ENCODE measurements at places on chromosomes 6 and 20.

DNA sequence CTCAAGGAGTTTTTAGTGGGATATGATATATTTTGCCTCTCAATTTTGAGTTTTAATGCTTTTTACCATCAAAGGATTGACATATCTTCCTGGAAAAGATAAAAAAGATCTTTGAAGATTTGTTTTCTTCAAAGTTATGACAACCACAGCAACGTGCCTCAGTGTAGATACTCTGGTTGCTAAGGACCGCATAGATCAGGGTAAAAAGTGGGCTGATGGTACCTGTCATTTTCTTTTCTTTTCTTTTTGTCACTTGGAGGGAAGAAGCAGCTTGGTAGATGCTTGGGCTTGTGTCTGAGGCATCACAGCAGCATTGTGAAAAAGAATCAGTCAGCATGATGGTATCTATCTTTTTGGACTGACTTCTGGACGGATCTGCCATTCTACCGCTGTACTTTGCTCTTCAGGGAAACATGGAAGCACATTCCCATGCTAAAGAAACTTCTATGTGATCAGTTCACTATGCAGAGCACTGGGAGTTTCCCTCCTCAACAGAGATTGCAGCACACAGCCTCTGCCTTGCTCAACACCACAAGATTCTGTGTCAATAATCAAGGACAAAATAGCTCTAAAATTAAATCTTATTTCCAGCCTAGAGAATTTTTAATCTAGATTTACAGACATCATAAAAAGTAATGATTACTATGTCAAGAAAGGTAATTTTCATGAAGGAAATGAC is 54.8 kb upstream of the SGK1 start:
- DNase-seq, result no peak

DNA sequence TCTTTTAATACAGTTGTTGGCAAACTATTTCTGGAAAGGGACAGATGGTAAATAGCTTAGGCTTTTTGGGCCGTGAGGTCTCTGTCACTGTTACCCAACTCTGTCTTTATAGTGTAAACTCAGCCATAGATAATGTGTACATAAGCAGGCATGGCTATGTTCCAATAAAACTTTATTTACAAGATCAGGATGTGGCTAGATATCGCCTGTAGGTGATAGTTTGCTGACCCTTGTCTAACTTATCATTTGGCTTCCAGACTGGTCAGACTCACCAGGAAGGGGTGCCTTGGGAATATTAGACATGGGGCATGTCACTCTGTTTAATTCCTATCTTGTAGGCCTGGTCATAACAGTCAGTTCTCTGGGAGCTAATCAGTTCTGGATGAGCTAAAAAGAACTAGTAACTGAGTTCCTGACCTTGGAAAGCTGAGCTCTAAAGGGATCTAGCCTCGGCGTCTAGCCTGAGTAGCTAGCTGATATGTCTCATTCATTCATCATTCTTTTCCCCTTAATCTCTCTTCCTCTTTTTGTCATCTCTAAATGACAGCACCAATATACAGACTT is 163.6 kb downstream of the SLC16A10 start:
- no peak for DNase-seq

GRCh38 chr6:160931378-160932310 is 59.9 kb upstream of the MAP3K4 start:
- DNase-seq, result no peak

DNA sequence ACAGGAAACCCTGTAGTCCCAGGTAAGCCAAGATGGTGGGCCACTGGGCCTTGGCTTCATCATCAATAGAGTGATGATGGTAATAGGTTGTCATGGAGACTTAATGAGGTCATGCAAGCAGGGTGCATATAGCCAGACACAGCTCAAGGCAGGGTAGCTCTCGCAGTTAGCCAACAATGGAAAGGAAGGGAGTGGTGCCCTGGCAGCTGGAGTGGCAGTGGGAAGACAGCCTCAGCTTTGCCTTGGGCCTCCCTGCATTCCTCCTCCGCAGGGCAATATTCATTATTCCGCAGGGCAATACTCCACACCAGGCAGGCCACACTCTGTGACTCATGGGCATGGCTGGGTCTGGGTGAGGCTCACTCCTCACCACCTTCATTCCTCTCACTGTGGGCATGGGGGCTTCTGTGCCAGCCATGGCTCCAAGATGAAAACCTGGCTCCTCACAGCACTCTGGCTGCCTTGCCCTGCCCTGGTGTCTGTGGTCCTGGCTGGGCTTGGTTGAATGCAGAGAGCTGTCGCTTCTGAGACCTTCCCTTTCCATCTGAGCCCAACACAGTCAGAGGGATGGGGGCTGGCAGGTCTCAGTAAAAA is 163.1 kb upstream of the PMEPA1 start:
- no peak for DNase-seq

GRCh38 chr6:35299674-35300073 is 2.1 kb downstream of the DEF6 start:
- peak; percentile 44 for DNase-seq
